ENCODE measurements at places on chromosomes 4 and X. TPM values are rescaled to one million over a fixed set of nuclear protein-coding genes. Genes with fewer than 3 reads are reported as not detected.

GK2 gene
- not detected for total RNA-seq

AMER1 gene
- total RNA-seq = 5.5 TPM

SPANXA1 gene
- total RNA-seq = not detected

PABPC4L gene
- 7.8 TPM for total RNA-seq

TSPAN7 gene
- total RNA-seq = not detected

CSAG3 gene
- not detected for total RNA-seq

PDGFRA gene
- 519 TPM for total RNA-seq

TACR3 gene
- total RNA-seq = not detected

TBX22 gene
- not detected for total RNA-seq

FHIP1A gene
- 0.85 TPM for total RNA-seq

USP51 gene
- total RNA-seq = 3.6 TPM

BTK gene
- not detected for total RNA-seq

MMRN1 gene
- total RNA-seq = not detected
